ENCODE measurements at places on chromosomes 13 and 19.

- H3K27me3 ChIP-seq = no peaks in the 10 kb centered on the region
- H3K4me3 ChIP-seq = no peak overlapping the region
- H3K4me1 ChIP-seq = no peaks in the 10 kb centered on the region
- H3K36me3 ChIP-seq = no peaks in the 10 kb centered on the region
- DNase-seq = no peak
These were observed 63.4 kb downstream of the EFNB2 start for GRCh38 chr13:106471957-106472543.

- no peak for DNase-seq
- H3K4me3 ChIP-seq = no peak overlapping the region
- no peaks in the 10 kb centered on the region for H3K4me1 ChIP-seq
- no peaks in the 10 kb centered on the region for H3K36me3 ChIP-seq
These were observed 58.7 kb upstream of the RGCC start for GRCh38 chr13:41398494-41399170.

- H3K27ac ChIP-seq = no peak overlapping the region
- no peaks in the 10 kb centered on the region for H3K4me1 ChIP-seq
- H3K4me3 ChIP-seq = no peak overlapping the region
These were observed 2.3 kb upstream of the HAS1 start for GRCh38 chr19:51726049-51726448.

DNA sequence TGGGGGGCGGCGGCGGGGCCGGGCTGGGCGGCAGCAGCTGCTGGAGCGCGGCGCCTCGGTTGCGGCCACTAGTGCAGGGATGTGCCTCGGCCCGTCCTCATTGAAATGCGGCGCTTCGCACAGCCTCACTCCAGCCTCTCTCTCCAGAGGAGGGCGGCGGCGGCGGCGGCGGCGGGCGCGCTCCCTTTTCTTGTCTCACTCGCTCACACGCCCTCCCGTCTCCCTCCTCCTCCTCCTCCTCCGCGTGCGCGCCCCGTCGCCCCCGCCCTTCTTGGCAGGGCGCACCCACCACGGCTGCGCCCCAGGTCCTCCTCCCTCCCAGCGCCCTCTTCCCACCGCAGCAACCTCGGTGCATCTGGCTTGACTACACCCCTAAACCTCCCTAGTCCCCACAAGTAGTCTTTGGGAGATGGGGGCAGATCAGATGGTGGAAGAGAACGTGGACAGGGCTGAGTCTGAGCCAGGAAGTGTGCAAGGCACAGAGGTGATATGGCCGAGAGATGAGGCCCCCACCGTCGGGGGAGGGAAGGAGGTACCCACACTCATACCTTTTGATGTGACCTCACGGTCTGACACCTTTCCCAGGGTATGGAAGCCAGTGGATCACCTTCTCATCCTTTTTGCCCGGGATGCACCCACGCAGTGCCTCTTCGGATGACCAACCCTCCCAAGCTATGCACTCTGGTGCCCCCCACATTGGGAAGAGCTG, at the start of gene DCLK1:
Gene DCLK1, minus strand, starts transcription at position 161 of the 709 bp plus-strand sequence.
- peak within 1 kb of the TSS; percentile 54 for H3K27ac ChIP-seq
- DNase-seq = no peak
- H3K27me3 ChIP-seq = peaks cover 30% of the 10 kb centered on the region
- no peaks in the 10 kb centered on the region for H3K4me1 ChIP-seq
- no peaks in the 10 kb centered on the region for H3K36me3 ChIP-seq

GRCh38 chr19:3599776-3600187, 6.9 kb downstream of the TBXA2R start:
- no peaks in the 10 kb centered on the region for H3K27me3 ChIP-seq
- H3K4me3 ChIP-seq = no peak overlapping the region
- peaks cover 21% of the 10 kb centered on the region for H3K4me1 ChIP-seq
- DNase-seq = no peak
- no peak overlapping the region for H3K27ac ChIP-seq

- H3K27ac ChIP-seq = no peak overlapping the region
- no peaks in the 10 kb centered on the region for H3K4me1 ChIP-seq
- H3K4me3 ChIP-seq = no peak overlapping the region
- no peak for DNase-seq
These were observed 151.0 kb downstream of the DLEU7 start for GRCh38 chr13:50692396-50692915.
